ENCODE measurements at places on chromosomes 6 and 20.
A peak's percentile ranks its signal among the peaks of the same experiment; 100 is the strongest.

DNA sequence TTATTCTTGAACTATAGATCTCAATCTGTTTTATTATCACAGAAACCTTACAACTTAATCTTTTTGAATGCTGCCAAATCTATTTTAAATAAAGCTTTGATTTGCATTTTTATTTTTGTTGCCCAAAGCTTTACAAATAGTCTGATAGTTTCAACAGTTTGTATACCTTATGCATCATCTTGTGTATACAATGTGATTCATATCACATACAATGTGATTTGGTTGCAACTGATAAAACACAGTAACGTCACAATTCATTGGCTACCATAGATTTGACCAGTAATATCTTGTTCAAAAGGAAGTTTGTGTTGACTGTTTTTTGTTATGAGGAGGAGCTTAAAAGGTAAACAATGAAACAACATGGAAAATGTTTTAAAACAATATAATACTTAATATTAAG, 110.9 kb downstream of the EYA4 start:
- DNase-seq, result no peak

DNA sequence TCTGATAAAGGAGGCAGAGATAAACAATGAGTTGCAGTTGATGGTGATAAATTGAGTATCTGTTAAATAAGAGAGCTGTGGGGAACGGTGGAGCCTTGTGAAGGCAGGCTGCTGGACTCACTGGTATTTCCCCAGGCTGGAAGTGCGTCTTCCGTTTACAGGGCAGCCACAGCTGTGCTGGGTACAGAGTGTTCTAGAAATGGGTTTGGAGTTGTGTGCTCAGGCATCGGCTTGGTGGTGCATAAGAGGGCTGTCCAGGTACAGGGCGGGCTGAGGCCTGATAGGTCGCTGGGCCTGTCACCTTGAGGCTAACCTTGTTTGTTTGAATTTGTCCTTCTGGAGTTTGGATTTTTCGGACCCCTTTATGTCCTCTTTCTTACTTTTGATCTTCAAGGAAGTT, 39.3 kb downstream of the ARID1B start:
- no peak for DNase-seq

GRCh38 chr20:3686867-3687321, 5.1 kb upstream of the ADAM33 start:
- no peak for DNase-seq

- DNase-seq, result no peak
Observed at GRCh38 chr20:53621482-53622246, 28.0 kb upstream of the ZNF217 start.

GRCh38 chr20:48406912-48407340, 420.9 kb downstream of the PREX1 start:
- no peak for DNase-seq

GRCh38 chr20:59462249-59462648, 142.1 kb upstream of the PHACTR3 start:
- no peak for DNase-seq

- DNase-seq, result no peak
Observed at GRCh38 chr6:161166176-161166575, 107.7 kb downstream of the AGPAT4 start.

- peak; percentile 3 for DNase-seq
Observed at GRCh38 chr6:105452924-105453756, 50.3 kb upstream of the PREP start.

DNA sequence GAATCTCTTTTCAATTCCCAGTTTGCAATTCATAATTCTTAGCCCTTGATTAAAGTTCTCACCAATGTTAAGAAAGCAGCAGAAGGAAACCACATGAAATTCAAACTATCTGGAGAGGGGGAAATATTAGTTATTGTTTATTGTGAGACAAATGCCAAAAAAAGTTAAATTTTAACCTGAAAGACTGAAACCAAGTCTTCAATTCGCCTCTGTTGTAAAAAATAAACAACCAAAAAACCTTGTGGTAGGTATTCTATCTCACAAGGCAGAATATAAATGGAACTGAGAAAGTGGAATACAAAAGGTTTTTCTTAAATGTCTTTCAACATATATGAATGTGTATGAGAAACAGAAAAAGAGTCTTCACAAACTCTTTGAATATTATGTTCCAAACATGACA, 24.8 kb downstream of the TMX4 start:
- no peak for DNase-seq
